ENCODE measurements at places on chromosomes 6 and 20.

GRCh38 chr6:13451181-13451895 lies 36.1 kb downstream of the GFOD1 start:
- no peak overlapping the region for H3K4me3 ChIP-seq
- no peak for DNase-seq
- H3K36me3 ChIP-seq, result no peaks in the 10 kb centered on the region
- H3K27me3 ChIP-seq, result no peaks in the 10 kb centered on the region

GRCh38 chr6:68951270-68951669 lies 316.2 kb downstream of the ADGRB3 start:
- H3K4me1 ChIP-seq, result no peaks in the 10 kb centered on the region
- DNase-seq, result no peak
- H3K27ac ChIP-seq, result no peak overlapping the region
- no peak overlapping the region for H3K4me3 ChIP-seq
- no peaks in the 10 kb centered on the region for H3K36me3 ChIP-seq

- H3K36me3 ChIP-seq, result no peaks in the 10 kb centered on the region
- no peaks in the 10 kb centered on the region for H3K4me1 ChIP-seq
- H3K4me3 ChIP-seq, result no peak overlapping the region
- H3K27me3 ChIP-seq, result no peaks in the 10 kb centered on the region
- no peak for DNase-seq
These were observed 9.3 kb upstream of the KIF25 start for GRCh38 chr6:167988154-167988495.

DNA sequence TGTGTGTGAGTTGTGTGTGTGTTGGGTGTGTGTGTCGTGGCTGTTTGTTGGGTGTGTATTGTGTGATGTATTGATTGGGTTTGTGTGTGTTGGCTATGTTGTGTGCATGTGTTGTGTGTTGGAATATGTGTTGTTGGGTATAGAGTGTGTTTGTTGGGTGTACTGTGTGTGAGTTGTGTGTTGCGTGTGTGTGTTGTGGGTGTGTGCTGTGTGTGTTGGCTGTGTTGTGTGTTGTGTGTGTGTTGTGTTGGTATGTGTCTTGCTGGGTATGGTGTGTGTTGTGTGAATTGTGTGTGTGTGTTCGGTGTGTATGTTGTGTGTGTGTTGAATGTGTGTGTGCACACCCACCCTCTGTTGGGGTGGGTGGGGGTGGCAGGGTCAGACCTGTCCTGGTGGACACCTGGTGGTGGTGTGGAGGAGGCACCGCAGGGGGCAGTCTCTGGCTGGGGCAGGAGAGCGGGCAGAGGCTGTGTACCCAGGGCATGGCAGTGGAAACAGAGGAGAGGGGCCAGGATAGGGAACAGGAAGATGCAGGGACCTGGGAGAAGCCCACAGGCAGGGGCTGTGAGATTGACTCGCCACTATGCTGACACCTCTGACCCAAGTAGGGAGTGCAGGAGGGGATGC lies 25.5 kb upstream of the PXDC1 start:
- DNase-seq, result no peak
- no peaks in the 10 kb centered on the region for H3K27me3 ChIP-seq
- H3K36me3 ChIP-seq, result no peaks in the 10 kb centered on the region
- no peak overlapping the region for H3K27ac ChIP-seq
- peaks cover 5% of the 10 kb centered on the region for H3K4me1 ChIP-seq
- H3K4me3 ChIP-seq, result no peak overlapping the region

Measured in thymus (tissue), 14 donors.